ENCODE measurements at places on chromosomes 2 and 18.

DNA sequence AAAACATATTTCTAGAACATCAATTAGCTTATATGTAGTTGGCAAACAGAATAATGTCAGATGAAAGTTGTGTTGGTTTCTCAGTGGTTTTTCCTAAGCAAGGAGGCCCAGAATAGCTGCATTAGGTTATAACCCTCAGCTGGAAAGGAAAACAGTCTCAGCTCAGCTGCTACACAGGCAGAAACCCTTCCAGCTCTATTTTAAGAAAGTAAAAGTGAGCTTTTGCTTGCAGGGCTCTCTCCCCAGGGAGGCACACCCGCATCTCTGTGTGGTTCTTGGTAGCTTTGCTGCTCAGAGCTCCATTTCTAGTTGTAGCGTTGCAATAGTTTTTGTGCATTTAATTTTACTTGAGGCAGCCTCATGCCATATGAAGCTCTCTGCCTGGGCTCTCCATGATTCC lies 54.6 kb downstream of the PIKFYVE start:
- no peak for DNase-seq

DNA sequence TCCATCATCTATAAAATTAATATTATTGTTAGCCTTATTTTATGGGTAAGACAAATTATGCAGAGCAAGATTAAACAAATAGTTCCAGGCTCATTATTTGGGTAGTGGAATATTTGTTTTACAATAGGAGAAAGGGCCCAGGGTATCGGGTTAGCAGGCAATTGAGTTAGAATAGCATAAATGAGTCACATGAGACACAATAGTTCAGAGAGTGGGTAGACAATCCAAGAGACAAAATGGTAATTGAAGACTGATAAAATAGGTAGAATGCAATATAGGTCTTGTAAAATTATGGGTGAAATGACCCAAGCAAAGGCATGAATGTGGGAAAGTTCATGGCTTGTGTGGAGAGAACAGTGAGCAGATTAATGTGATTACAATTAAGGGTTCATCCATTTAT lies 790.9 kb upstream of the GCFC2 start:
- no peak for DNase-seq

- no peak for DNase-seq
These were observed 137.0 kb upstream of the BOD1L2 start for GRCh38 chr18:57009844-57010243.

- DNase-seq = no peak
These were observed 15.0 kb upstream of the CTAGE1 start for GRCh38 chr18:22432657-22433137.

- no peak for DNase-seq
These were observed 27.5 kb downstream of the LPIN1 start for GRCh38 chr2:11773747-11774525.
